GM12891 (cell line): ENCODE measurements at places on chromosomes 5 and 9.

DNA sequence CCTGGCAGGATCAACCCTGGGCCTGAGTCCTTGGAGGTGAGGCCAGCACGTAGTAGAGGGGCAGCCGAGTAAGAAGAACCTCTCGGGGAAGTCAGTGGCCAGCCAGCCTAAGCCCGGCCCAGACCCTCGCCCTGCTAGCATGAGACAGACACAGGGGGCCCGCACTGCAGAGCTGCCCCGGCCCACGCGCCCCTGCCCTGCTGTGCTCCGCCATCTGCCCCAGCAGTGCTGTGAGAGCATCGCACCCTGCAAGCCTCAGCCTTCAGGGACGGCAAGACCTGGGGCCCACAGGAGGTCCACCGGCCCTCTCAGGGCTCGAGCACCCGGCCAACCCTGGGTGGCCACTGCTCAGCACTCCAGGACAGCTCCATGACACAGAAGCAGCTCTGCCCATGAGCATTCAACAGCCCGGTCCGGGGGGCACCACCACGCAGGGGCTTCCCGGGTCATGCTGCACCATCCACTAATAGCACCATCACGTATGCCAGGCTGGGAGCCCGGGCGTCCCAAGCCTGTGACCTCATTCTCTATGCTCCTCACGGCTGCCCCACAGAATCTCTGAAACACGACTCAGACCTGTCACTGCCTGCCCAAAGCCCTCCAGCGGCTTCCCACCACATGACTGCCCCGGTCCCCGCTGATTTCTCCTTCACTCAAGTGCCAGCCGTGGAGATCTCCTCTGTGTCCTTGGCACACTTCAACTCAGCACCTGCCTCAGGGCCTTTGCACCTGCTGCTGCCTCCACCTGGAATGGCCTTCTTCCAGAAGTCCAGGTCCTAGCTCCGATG, 38.1 kb downstream of the ADAMTS2 start:
- no peak for DNase-seq

- no peak for DNase-seq
These were observed 110.7 kb downstream of the CFAP95 start for GRCh38 chr9:69931340-69931739.

- no peak for DNase-seq
These were observed 4.7 kb downstream of the ABCA1 start for GRCh38 chr9:104923289-104923688.

DNA sequence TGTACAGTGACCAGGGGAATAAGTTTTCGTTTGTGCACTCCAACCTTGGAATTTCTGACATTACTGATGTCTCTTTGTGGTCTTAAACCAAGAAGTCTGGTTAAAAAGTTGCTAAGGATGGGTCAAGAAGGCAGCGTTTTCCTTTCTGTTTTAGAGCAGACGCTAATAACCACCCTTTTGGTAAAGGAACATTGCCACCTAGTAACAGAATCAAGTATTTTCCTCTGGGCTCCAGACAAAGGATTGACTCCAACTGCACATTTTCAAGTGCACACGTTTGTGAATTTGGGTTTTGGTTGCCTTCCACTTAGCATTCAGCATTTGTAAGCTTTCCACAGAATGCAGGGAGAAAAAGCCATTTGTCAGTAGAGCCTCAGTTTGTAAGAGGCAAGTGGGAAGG, 22.2 kb upstream of the CEP78 start:
- no peak for DNase-seq

DNA sequence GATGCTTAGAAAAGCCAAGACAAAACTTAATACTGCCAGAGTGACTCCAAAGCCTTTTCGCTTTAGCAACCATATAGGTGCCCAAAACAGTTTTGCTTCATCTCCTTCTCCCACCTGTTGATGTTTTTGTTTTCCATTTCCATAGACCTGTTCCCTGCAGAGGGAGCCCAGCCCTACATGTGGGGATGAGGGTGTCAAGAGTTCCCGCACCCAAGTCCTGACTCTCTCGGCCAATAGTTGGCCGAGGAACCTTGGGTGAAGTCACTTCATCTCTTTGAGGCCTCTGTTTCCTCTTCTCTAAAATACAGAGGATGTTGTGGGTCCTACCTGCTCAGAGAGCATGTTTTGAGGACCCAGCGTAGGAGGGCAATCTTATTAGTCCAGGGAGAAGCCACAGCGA, 38.5 kb upstream of the LCP2 start:
- DNase-seq: no peak

DNA sequence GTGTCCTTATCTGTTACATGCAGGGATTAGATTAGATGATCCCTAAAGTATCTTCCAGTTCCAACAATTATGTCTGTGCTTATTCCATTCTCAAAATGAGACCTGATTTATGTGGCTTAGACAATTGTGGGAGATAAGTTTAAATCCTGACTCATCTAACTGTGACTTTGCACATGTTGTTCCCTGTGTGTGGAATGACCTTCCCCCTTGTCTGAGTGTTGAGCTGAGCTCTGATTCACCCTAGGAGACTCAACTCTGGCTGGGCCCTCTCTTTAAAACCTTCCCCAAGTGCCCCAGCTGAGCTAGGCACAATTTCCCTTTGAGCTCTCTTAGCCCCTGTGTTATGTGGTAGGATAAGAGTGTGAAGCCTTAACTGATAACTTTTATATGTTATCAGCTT, 118.9 kb upstream of the ELL2 start:
- DNase-seq: no peak

DNA sequence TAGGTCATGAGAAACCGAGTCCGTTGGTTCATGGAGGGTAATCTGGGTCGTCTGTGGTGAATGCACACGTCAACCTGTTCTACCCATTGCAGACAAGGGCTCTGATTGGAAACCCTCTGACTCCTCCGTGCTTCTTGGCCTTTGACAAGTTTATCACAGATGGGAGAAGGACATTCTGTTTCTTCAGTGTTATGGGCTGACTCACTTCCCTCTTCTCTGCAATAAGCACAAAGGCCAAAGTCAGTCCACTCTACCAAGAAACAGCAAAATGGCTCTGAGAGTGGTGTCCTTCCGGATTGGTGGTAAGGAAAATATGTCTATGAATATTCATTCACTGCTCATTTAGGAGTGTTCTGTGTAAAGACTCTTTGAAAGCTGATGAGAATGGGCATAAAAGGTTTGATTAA, 89.3 kb downstream of the FEM1C start:
- DNase-seq: no peak

DNA sequence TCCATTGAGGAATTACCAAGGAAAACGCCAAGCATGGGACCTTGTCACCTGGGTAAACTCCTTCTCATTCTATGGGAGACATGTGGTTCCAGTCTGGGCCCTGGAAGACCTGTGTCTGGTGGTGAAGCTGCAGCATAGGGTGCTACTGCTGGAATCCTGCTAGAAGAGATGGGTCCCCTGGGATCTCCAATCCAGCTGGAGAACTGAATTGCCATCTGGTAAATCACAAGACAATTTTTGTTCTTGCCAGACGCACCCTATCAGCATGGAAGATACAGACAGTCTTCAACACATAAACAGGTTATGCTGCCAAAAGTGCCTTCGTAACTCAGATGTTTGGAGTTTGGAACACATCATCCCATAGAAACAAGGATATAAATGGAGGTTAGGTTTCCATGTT, 424.0 kb upstream of the BRINP1 start:
- DNase-seq: no peak

- no peak for DNase-seq
These were observed 239.9 kb downstream of the ROR2 start for GRCh38 chr9:91710158-91710557.

DNA sequence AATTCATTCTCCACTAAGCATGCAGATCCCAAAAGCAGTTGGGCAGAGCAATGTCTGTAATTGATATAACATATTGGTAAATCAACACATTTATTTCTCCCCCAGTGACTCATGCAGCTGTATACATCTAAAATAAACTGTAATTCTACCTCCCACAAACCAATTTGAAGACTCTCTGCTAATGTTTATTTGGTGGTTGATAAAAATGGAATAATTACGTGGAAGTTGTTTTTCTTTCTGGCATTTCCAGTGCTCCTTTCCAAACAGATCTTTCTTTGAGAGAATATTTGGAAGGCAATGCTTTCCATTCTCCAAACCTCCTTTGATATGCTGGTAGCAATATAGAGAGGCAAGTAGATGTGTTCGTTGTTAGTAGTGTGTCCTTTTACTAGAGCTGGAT, 194.7 kb downstream of the CHSY3 start:
- DNase-seq: no peak

DNA sequence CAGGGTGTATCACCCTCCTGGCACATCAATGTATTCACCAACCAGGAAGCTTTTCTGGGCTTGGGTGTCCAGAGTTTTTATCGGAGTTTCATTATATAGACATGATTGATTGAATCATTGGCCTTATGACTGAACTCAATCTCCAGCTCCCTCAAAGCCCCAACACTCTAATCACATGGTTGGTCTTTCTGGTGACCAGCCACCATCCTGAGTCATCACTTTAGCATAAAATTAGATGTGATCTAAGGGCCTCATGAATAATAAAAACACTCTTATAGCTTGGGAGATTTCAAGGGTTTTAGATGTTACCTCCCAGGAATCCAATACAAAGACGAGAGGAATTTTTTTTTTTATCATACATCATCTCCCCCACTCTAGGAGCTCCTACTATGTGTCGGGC, 7.7 kb upstream of the PBX3 start:
- no peak for DNase-seq

DNA sequence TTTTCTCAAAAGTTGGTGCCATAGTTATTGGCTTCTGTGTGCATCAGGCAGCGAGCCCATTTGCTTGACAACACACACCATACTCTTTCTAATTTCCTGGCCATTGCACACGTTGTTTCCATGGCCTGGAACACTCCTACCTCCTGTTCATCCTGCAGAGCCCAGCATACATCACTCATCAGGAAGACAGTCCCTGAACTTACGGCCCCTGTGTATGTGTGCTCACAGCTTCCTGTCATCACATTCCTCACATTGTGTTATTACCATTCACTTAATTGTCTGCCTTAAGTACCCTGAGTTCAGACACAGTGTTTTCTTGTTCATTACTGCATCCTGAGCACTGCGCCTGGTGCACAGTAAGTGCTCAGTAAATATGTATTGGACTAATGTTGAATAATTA, 355.9 kb downstream of the PRELID2 start:
- DNase-seq: no peak

DNA sequence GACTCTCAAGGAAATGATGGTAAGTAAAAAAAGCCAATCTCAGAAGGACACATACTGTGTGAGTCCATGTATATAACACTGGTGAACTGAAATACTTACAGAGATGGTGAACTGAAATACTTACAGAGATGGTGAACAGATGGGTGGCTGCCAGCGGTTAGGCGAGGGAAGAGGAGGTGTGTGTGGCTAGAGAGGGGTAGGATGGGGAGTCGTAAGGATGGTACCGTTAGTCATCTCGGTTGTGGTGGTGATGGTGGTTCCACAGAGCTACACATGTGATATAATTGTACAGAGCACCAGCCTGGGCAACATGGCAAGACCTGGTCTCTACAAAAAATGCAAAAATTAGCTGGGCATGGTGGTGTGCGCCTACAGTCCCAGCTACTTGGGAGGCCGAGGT, 113.6 kb upstream of the RAPGEF1 start:
- no peak for DNase-seq

DNA sequence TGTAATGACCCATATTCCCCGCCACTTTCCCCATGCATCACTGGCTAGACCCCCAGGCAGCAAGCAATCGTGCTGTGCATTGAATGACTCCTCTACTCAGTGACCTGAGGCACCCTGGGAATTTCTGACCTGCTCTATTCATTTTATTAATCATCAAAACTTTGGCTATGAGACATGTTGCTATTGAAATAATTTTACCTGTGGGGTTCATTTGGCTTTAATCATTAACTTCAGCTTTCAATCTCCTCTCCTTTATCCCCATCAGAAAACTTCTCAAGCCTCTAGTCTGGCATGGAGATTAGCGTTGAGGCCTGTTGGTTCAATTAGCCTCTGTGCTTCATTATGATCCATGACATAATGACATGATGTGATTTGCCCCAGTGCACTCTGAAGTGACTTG, 429.0 kb downstream of the ZNF608 start:
- DNase-seq: no peak

- no peak for DNase-seq
These were observed 13.1 kb upstream of the HSD17B4 start for GRCh38 chr5:119439140-119439631.

GRCh38 chr9:126457890-126458289, 131.3 kb downstream of the MVB12B start:
- DNase-seq: no peak

DNA sequence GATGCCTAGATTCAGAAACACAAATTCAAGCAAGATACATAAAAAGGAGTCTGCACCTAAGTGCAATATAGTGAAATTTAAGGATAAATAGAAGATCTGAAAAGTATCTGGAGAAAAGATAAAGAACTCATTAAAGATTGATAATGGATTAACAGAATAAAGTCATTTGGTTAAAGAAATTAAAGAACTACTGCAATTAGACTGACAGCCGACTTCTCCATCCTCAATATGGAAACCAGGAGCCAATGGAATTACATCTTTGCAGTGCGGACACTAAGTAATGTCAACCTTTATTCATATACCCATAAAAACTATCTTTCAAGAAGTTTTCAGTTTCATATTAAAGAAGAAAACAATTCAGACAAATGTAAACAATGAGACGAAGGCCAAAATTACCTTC, 81.0 kb downstream of the MRPL36 start:
- DNase-seq: no peak

DNA sequence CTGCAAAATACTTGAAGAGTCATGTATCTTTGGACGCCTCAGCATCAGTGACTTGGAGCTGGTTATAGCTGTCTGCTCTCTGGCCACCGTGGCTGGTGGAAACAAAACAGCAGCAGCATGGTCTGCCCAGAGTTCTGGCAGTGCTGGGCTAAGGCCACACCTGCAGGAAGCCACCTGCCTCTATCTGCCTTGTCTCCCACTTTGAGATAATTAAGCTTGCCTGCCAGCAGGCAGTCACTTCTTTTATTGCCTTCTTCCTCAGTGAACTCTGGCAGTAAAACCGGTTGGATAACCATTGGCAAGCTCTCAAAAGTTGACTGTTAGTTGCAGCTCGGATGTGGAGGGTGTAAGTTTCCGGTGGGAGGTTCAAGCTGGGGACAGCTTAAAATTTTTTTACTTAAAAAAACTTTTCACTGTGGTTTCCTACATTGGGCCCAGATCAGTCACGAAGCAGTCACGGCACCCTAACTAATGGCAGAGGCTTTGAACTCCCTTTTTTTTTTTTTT, 4.9 kb downstream of the SMIM3 start:
- no peak for DNase-seq

- DNase-seq: peak; percentile 23
These were observed 561 bp downstream of the DAPK1 start for GRCh38 chr9:87498046-87498810.

GRCh38 chr5:126309860-126310259, 113.3 kb upstream of the GRAMD2B start:
- no peak for DNase-seq

- DNase-seq: no peak
These were observed 66.0 kb downstream of the FOXB2 start for GRCh38 chr9:77085416-77085815.

DNA sequence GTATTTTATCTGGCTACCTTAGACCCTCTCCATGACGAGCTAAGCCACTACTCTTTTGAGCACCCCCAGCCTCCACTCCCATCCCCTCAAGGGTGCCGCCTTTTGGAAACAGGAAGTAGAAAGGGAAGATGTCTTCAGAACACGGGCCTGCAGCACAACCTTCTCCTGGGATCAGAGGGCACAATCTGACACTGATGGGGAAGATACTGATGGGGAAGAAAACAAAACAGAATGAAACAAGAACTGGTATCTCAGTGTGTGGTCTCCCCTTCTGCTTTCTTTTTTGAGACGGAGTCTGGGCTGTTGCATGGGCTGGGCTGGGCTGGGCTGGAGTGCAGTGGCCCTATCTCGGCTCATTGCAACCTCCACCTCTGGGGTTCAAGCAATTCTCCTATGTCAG, 539.7 kb upstream of the DAP start:
- DNase-seq: no peak
